ENCODE measurements at places on chromosomes 4 and X.

DNA sequence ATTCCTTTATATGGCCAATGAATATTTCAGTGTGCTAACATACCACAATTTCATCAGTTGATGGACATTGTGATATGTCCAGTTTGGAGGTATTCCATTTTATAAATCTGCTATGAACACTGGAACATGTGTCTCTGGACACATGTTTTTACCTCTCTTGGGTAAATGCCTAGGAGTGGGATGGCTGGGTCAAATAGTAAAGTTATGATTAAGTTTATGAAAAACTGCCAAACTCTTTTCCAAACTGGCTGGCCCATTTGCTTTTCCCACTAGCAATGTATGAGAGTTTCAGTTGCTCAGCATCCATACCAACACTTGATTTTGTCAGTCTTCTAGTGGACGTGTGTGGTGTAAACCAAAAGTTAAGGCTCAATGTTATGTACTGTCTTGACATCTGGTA, 40.5 kb downstream of the CEP44 start:
- peak; percentile 33 for DNase-seq

DNA sequence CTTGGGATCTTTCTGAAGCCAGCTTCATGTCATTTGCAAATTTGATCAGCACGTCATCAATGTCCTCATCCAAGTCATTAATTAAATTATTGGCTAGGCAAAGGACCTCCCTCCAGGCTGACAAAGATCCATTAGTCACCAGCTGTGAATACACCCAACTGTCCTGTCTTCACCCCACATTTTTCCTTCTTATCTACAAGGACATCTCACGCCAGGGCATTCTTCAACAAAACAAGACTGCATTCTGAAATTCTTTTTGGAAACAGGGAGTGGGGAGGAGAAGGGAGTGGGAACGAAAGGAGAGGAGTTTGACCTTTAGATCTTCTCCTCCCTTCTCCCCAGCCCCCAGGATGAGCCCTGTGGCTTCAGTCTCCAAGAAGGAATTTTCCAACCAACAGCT, 32.7 kb downstream of the NLGN3 start:
- DNase-seq = no peak

- DNase-seq = no peak
These were observed 54.1 kb upstream of the AP1S2 start for GRCh38 chrX:15908603-15909290.

- DNase-seq = no peak
These were observed 49.4 kb upstream of the RELL1 start for GRCh38 chr4:37735578-37735977.

GRCh38 chr4:182705389-182705788, 211.8 kb downstream of the DCTD start:
- no peak for DNase-seq

GRCh38 chr4:7307394-7308099, 115.2 kb downstream of the SORCS2 start:
- DNase-seq = no peak

DNA sequence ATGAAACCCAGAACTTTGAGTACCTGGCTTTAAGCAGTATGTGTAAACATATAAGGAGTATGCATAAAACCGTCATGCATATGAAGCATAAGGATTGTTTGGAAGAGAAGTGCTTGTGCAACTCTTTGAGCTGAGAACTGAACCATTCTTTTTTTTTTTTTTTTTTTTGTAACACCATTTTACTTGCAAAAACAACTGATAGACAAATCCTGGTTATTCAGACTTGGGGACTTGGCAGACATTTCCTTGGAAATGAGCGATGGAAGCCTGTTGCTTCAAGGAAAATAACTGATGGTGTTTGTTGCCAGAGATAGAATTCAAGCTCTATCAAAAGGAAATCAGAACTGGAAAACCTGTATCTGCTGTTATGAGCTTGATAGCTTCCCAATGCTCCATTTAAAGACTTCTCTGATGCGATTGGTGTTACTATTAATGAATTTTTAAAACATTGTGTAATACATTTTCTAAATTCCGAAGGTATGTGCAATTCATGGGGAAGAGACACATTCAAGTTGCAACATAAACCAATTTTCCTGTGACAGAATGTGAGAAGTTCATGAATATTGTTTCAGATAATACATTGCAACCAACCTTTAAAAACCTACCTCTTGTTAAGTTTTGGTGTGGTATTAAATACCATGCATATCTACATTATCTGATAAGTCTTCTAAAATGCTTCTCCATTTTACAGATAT, 47.0 kb upstream of the FAT1 start:
- DNase-seq = peak; percentile 70

- DNase-seq = peak; percentile 59
These were observed 83.6 kb downstream of the CCNG2 start for GRCh38 chr4:77240469-77241066.

DNA sequence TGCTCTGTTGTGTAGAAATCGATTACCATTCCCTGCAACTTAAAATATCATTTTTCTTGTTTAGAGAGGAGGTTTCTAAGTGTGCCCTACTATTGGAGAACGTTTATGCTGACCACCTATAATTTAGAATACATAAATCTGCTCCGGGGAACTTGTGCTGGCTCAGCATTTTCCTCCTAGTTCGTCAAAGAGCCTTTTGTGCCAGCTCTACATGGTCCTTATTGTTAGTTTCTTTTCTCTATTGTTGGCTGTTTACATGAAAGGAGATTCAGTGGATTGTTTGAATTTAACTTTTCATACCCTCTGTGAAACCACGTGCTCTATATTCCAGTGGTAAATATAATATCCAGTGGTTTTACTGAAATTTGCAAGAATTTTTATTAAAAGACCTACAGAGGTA, 53.4 kb upstream of the ATP8A1 start:
- no peak for DNase-seq

- DNase-seq = no peak
These were observed 165.3 kb upstream of the LEF1 start for GRCh38 chr4:108334031-108334430.

DNA sequence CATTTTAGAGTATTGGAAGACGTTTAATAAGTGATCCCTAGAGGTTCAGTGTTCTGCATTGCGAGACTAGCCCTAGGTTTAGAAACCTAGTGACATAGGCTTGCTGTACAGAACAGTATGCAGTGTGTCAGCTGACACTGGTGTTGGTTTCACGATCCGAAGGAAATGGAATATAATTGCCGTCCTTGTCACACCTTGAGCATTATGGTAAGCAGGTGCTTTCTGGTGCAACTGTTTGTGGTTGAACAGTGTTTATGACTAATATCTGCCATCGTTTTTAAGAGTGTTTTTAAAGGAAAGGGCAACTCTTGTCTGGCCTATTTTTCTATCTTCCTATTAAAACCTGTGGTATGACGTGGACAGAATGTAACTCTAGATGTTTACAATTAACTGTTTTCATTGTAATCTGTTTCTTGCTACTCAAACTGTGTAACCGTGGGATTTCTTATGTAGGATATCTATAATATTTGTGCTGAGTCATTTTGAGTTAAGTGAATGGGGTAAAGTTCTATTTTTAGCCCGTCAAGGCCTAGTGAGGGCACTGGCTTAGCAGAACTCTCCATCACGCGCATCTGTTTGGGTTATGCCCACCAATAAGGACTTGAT, 53.8 kb upstream of the TBC1D14 start:
- DNase-seq = peak; percentile 77

- no peak for DNase-seq
These were observed 25.9 kb downstream of the CC2D2A start for GRCh38 chr4:15495621-15496020.

GRCh38 chrX:118655561-118656246, 71.7 kb upstream of the IL13RA1 start:
- DNase-seq = peak; percentile 59

- no peak for DNase-seq
These were observed 3.4 kb upstream of the RRAGB start for GRCh38 chrX:55714161-55714560.

GRCh38 chr4:32560306-32560705, 1840.1 kb downstream of the PCDH7 start:
- DNase-seq = peak; percentile 94

DNA sequence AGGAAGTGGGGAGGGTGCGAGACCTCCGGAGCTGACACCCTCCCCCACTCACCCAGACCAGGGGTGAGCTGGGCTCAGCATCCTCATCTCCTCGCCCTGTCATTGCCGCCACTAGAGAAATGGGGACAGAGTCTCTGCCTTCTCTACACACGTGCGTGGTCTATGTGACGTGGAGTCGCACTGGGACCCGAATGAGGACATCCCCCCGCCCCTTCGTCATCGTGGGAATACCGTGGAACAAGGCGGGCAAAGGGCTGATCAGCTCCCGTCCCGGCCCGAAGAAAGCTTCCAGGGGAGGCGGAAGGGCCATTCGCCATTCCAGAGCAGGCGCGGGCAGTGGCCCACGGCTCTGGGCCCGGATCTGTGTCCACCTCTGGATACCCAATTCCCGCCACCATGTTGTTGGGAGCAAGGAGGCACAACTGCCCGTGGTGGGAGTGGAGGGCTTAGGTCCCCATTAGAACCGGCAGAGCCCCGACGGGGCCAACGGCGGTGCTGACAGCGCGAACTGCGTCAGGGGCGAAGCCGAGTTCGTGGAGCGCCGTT, 12.0 kb downstream of the HMX1 start:
- no peak for DNase-seq

DNA sequence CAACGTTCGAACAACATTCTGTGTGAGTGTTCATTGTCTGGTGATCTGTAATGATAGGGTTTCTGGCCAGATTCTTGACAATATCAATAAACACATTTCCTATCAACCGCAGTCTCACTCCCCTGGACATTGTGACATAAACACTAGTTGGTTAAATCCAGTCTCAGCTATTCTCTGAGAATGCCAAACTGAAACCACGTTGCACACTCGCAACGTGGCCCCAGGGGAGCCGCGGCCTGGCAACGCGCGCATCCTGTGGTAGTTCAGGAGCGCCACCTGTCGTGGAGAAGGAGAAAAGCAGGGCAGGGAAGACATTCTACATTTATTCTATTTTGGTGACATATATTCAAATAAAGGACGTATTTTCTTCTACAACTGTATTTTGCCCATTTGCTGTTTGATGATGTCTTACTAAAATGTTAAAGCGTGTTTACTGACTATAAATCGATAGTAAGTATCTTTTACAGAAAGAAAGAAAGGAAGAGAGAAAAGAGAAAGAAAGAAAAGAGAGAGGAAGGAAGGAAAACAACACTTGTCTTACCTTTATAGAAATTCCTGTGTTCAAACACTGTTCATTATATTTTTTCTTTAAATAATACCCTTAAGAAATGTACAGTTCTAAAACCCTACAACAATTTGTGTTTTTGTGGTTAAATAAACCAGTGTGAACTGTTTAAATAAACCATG, 738.3 kb upstream of the FRG1 start:
- peak; percentile 93 for DNase-seq

DNA sequence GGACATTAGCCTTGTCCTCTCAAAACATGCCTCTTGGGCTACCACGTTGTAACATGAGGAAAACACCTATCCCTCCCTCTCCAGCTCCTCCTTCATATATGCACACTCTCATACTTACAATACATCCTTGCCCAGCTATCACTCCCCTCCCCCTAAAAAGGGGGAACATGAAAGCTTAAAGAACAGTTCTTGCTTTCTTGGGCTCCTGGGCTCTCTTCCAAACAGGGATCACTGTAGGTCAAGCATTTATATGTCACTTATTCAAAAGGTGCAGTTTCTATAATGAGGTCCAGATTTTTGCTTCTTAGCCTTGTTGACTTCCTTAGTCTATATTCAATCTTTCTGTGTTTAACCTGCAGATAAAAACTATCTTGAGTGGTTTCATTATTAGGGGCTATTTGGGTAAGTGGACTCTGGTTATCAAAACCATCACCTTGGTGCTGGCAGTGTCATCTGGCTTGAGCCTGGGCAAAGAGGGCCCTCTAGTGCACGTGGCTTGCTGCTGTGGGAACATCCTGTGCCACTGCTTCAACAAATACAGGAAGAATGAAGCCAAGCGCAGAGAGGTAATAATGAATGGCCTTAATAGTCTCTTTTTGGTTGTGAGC, 119.4 kb downstream of the AKAP4 start:
- no peak for DNase-seq

- no peak for DNase-seq
These were observed 54.0 kb downstream of the GC start for GRCh38 chr4:71729856-71730255.

DNA sequence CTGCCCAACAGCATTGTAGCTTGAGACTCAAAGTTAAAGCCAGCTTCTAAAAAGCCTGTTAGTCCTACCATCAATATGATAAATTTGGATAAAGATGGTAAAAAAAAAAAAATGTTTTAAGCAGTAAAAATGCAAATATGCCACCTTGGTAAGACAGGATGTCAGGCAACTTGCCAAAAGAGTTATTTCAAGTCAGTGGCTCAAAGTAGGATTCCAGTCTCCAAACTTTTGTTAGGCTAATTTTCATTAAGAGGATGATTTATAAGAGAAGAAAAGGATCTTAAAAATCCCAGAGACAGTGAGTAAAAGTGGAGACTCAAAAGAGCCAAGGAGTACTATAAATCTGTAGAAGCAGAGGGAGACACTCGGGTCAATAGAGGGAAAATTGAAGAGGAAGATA, 47.5 kb downstream of the GASK1B start:
- no peak for DNase-seq

DNA sequence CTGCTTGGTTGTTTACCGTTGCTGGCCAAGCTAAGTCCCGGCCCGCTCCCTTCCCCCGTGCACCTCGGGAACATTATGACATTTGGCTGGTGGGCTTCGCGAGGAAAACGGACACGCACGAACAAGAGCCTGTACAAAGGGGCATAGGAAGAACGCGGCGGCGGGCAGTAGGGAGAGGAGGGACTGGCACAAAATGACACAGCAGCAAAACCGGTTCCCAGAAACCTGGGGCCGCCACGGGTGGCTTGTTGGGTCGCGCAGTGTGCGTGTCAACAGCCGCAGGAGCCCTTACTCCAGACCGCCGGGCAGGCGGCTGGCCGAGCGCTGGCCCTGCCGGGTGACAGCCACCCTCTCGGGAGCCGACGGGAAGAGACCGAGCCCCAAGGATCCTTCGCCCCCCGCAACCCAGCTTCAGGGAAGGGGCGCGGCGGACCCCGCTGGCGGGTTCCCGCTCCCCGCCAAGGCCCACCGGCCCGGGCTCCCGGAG, 1.6 kb upstream of the LIN54 start:
- no peak for DNase-seq

DNA sequence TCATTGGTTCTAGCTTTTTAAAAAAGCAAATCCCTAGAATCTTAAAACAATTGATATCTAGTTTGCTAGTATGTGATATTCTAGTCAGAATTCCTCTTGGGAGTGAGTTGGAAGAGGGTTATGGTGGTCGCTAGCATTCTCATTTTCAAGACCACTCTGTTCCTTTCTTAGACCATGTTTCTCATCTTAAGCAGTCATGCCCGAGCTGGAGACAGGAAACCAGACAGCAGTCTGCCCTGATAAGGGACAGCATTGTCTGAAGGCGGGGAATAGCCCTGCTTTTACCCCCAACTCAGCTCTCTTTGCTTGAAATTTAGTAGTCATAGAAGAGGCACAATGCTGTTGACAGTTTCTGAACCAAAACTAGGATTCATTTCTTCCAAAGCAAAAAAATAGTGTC, 5.2 kb downstream of the KLF3 start:
- DNase-seq = peak; percentile 69

- DNase-seq = no peak
These were observed 111.8 kb downstream of the EFNB1 start for GRCh38 chrX:68940601-68941000.
